Tibial artery (tissue), 4 donors: ENCODE measurements at places on chromosomes 3 and 15.
A peak's percentile ranks its signal among the peaks of the same experiment; 100 is the strongest.

DNA sequence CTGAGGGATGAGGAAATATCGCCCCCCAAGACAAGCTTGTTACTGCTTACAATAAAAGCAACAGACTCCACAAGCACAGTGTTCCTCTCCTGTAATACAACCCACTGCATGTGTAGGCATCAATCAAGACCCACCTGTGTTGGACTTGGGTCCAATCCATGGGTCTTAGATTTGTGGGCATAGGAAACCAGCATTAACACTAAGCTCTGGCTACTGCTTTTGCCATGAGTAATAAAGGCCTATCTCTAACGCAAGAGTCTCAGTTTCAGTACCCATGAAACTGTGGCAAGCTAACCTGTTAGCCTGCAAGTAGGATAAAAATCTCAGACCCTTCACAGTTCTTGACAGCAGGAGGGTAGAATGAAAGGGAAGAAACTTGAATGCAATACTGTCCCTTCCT, 5.2 kb upstream of the EIF1B start:
- no peak for DNase-seq

DNA sequence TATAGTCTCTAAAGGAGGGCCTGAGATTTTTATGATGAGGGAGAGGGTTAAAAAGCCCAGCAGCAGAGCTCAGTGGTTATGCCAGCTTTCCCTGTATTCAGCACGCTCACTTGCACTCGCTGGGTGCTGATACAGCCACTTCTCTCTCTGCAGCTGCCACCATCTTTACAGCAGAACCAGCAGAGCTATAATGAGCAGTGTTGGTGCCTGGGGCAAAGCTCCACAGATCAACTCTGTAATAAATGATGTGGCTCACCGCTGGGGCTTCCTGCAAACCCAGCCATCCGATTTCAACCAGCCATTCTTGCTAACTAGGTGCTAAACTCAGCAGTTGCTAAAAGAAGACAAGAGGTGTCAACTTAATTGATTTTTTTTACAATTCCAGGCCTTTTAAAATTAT, 48.0 kb downstream of the ARNT2 start:
- DNase-seq, result no peak

- DNase-seq, result no peak
Measured at GRCh38 chr15:90097475-90097874, 4.8 kb downstream of the IDH2 start.

GRCh38 chr3:31534065-31534425, 1.3 kb downstream of the STT3B start:
- DNase-seq, result no peak

GRCh38 chr15:28948036-28948435, 62.3 kb downstream of the APBA2 start:
- DNase-seq, result peak; percentile 16

DNA sequence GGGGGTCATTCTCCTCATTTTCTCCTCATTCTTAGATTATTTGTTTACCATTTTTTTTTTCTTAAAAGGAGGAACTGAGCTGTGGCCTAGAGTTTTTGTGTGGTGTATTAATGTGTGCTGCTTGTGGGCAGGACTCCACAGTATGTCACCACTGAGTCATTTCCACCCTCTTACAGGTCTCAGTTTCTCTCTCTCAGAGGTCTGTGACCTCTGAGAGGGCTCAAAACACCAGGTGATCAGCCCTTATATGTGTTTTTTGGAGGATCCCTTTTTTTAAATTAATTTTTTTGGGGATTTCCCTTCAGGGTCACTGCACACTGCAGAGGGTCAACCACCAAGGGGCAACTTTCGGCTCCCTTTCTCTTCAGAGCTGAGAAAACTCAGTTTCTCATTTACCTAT, 166.4 kb downstream of the SUCNR1 start:
- no peak for DNase-seq

DNA sequence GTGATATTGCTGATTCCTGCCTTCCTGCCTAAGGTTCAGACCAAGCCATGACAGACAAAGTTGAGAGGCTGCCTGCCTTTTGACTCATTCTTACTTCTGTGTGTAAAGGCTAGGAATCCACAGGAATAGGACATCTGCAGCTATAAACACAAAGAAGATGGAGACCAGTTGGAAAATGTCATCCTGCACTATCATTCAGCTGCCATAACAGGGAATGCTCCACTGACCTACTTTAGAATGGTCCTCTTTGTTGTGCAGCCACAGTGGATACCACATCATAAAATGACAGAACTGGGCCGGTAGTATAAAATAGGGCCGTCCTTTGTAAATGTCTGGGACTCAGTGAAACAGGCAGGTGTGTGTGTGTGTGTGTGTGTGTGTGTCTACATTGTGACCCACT, 75.1 kb downstream of the STAC start:
- DNase-seq, result no peak

DNA sequence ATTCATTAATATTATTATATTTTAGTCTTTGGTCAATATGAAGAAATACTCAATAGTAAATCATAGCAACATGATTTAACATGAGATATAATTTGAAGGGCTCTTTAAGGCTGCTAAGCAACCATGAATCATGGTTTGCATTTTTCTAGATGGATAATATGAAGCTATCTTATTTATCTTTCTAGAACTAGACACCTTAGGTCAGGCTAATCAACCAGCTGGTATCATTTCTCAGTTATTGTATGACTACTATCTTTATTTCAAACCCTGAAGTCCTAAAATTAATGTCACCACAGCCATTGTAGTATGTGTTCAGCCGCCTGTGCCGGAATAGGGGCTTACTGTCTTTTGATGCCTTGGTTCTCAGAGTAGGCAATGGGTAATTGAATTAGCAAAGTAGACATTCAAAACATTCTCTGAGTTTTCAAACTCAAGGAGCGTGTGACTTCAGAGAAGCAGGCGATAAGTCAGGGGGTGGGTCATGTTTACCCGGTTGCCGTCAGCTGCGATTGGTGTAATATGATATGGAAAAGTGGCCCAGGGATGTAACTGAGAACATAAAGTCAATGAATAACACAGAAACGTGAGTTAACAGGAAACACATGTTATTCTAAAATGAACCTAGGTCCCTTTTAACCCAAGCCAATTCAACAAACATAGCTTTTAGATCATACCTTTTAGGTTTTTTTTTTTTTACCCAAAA, 93.4 kb upstream of the CTDSPL start:
- DNase-seq, result no peak

- DNase-seq, result no peak
Measured at GRCh38 chr15:99917252-99917651, 184.0 kb upstream of the LYSMD4 start.

DNA sequence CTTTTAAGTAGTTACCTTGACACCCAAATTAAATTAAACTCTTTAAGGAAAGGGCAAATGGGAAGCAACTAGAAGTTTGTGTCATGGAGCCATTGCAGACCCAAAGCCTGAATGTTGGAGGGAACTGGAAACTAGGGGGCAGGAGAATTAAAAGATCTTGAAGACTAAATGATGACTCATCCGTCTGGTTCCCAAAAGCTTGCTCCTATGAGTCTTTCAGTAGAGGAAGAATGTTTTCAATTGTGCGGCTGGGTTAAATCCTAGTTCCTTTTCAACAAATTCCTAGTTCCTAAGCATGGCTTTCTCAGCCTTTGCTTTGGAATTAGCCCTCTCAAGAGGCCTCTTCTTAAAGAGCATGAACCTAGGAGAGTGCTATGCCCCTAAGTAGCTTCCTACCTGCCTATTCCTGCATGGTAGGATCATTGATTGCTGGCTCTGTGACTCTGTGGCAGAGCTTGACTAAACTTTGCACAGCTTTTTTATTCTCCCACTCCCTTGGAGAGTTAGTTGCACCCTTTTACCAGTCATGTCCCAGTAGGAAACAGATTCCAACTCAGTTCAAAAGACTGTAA, 17.7 kb downstream of the CLEC3B start:
- DNase-seq, result no peak

GRCh38 chr15:70084461-70084860, 13.3 kb downstream of the TLE3 start:
- no peak for DNase-seq

GRCh38 chr15:78216276-78217104, 17.9 kb downstream of the ACSBG1 start:
- DNase-seq, result no peak

- no peak for DNase-seq
Measured at GRCh38 chr15:100705065-100705464, 102.7 kb downstream of the ASB7 start.

- peak; percentile 11 for DNase-seq
Measured at GRCh38 chr3:127637546-127637945, 8.6 kb downstream of the PODXL2 start.

GRCh38 chr3:47376393-47376792, 4.4 kb upstream of the PTPN23 start:
- no peak for DNase-seq

DNA sequence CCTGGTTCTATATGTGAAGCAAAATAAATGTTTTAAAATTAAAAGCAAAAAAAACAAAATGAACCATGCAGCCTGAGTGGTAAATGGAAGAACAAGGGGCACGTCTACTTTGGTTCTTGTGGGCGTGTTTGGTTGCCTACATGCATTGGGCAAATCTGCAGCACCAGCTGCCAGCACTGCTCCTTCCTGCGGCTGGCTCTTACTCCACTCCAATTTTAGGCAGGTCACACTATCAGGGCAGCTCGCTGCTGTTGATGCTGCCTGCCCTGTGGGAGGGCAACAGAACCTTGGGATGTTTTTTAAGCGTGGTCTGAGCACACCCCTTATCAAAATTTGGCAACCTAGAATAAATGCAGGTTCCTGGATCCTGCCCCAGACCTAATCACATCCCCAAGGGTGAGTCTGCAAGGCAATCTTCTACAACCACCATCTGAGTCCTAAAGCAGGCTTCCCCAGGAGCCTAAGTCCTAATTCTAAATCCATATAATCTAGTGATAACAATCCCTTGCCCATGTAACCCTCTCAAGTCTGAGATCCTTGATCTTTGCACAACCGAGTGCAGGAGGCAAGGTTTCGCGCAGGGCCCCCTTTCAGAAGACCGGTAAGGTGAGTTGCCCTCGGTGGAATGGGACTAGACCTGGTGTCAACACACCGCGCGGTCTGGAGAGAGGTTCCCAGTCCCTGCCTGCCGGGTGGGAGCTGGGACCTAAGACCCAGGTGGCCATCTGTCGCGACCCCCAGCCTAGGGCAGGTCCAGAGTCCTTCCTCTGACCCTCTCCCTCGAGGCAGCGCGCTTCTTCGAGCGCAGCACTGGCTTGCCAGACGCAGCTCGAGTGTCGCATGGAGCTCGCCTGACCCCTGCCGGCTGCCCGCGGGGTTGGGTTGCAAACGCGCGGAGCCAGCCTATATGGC, 15.9 kb downstream of the IVD start:
- DNase-seq, result peak; percentile 65

DNA sequence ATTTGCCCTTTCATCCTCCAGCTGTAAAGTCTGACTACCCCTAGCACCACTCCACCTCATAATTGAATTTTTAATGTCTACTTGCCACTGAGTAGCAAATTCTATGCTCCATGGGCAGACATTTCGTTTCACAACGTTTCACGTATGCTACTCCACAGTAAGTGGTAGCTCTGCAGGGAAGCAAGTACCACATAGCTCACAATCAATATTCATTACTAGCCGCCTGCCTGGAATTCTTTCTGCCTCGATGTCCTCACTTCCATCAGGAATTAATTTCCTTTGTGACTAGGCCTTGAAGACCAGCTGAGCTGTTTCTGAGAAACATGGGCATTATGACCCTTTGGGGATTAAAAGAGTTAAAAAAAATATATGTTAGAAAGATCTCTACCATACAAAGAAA, 15.3 kb downstream of the NPTN start:
- DNase-seq, result no peak

DNA sequence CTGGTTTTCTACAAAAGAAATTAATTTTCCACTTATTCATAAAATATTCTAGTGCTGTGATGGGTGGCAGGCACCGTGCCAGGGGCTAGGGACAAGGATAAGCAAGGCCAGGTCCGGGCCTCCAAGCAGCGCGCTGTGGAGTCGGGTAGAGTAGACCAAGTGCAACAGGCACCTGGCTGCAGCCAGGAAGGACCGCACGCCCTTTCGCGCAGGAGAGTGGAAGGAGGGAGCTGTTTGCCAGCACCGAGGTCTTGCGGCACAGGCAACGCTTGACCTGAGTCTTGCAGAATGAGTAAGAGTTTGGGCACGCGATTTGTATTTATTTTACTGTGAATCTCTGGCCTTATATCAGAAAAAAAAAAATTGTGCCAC, at the start of gene CASR:
Gene CASR, plus strand, starts transcription at position 148 of the 372 bp plus-strand sequence. CDS start 70,522 bp downstream, outside the sequence.
- DNase-seq, result no peak

DNA sequence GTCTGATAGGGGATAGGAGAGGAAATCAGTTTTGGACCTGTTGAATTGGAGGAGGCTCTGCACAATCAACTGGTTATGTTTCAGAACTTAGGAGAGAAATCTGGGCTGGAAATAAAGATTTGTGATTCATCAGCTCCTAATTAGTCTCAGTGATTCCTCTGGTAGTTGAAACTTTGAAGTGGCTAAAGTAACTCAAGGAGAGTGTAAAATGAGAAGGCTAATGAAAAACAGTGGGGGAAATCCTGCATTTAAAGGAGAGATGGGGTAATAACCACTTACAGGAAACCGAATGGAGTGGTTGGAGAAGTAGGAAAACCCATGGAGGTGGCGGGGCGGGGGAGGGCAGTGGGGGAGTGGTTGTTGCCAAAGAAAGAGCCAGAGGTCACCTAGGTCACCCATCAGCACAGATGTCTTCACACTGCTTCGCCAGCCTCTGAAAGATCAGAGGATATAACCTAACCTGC, 32.6 kb downstream of the MAP2K5 start:
- DNase-seq, result no peak

DNA sequence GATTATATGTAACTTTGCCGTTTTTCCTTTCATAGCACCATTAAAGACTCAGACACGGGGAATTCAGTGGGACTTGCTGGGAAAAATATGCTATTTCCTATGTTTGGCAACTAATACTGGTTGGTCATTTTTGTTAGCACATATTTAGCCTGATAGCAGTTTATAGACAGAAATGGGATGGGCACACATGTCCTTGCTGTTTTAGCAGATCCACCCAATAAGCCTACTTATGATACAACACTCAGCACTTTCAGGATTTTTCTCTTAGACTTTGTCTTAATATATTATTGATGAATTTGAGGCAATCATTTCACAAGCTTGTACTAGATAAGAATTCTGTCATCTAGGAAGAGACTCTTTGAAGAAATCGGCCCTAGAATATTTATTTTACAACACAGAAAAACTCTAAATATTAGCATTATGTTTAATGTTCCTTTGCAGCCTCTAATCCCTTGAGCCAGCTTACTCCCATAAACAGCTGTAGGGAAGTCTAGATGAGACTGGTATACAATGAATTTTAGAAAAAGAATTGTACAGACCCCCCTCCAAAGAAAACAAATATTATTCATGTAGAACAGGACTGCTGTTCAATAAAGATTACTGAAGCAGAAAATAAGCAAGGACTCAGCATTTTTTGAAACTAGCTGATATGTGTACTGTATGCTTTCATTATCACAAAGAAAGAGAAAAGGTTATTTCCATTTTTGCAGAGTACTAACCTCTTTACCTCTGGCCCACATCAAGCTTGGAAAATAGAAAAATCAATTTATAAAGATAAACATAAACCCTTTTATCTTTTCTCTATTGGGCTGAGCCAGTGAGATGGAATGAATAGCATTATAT, 656.8 kb upstream of the SGO1 start:
- no peak for DNase-seq

- DNase-seq, result no peak
Measured at GRCh38 chr3:124772081-124772831, 42.0 kb downstream of the UMPS start.

GRCh38 chr3:43966530-43966929, 275.2 kb upstream of the TOPAZ1 start:
- DNase-seq, result no peak

- DNase-seq, result peak; percentile 63
Measured at GRCh38 chr3:13539292-13539638, 9.7 kb upstream of the FBLN2 start.

GRCh38 chr15:40328176-40328575, 4.7 kb downstream of the INAFM2 start:
- no peak for DNase-seq
